ENCODE measurements at places on chromosomes 7 and 10.

DNA sequence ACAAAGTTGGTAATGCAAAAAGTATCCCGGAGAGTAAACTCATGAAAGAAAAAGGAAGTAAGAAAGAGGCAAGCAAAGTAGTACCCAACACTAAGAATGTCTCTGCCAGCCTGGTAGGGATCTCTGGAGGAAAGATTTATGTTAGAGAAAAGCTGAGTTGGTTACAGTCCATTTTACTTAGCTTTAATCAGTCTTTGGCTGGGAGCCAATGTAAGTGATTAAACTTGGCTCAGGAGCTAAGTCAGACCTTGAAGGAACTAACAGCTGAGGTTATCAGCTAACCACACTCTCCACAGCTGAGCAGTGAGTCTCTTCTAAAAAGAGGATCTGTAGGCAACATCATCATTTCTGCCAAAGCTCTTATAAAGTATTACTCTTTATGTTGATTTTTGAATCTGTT lies 148.0 kb downstream of the ANKRD7 start:
- DNase-seq = peak; percentile 54

DNA sequence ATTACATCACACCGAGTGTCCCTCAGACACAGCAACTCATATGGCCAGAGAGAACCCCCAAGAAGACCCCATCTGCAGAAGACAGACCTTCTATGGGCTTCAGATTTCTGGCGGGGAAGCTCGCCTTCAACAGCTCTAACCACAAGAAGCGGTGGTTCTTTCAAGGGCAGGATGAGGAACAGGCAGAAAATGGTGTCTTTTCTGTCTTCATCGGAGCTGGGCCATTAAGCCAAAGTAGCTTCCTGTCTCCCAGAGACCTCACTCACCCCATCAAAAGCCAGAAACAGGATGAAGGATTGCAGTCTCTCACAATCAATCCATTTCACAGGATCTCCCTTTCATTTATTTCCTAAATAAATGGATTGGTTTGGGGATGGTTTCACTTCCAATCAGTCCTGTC lies 149.1 kb downstream of the HERPUD2 start:
- DNase-seq = no peak

DNA sequence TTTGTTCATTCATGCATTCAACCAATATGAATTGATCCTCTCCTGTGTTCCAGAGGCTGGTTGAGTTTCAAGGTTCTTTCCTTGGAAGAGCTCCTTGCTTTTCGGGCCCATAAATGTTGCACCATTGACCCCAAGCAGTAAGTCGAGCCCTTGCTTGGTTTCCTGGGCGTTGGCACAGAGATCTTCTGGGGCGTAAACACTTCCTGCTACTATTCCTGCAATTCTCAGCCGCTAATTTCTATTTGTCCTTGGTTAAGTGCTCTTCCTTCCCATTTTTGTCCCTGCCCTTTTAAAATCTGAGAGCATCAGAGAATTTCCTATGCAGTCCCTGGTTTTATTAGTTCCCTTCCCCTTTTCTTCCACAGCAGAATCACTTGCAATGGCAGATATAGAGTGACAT lies 44.1 kb upstream of the ADRB1 start:
- no peak for DNase-seq

GRCh38 chr10:4129866-4130477 lies 345.0 kb upstream of the KLF6 start:
- DNase-seq = no peak

DNA sequence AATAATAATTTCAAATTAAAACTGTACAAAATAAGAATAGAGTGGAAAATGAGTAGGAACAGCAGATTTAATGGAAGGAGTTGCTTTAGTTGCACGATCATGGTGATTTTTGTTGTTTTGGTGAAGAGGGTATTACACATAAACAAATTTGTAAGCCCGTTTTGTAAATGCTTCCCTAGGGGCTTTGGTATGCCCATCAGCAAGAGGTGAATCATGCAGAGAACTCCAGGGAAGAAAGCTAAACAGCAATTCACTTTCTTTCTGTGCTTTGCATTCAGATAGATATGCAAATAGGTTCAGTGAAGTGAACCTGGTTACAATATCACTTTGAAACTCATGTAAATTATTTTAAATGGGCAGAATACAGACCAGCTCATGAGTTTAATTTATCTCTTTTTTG lies 422.2 kb upstream of the MTPN start:
- DNase-seq = no peak

GRCh38 chr7:73815436-73815835 lies 15.4 kb upstream of the CLDN4 start:
- DNase-seq = no peak

DNA sequence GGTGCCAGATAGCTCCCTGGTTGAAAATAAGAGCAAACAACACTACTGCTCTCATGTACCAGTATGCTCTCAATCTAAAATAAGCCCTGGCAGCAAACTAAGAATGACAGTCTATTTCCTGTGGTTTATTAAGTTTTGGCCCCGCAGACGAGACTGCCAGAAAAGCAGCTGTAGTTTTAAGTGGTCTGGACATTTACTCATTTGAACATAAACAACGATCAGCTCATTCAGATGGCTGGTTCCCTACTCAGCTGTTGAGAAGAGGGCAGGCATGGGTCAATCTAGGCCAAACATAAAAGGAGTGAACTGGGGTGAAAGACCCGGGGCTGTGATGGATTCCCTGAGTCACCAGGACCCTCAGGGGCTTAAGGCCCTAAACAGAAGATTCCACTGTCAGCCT lies 4.5 kb downstream of the TRIL start:
- DNase-seq = no peak

DNA sequence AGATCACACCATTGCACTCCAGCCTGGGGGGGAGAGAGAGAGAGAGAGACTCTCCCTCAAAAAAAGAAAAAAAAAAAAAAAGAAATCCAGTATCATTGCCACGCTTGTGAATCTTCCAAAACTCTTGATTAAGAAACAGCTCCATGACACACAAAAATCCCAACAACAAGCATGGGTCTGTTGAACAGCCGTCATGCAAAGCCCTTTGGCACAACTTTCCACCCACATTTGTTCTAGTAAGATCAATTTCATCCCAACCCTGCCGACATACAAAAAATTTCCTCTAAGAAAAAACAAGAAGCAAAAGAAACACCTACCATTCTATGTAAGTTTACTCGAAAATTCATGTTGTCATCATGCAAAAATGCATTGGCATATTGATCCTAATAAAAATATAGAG lies 62.8 kb downstream of the ARMH3 start:
- DNase-seq = no peak

GRCh38 chr10:1706711-1707110 lies 30.6 kb downstream of the ADARB2 start:
- no peak for DNase-seq

GRCh38 chr10:48194830-48195229 lies 79.7 kb downstream of the FRMPD2 start:
- peak; percentile 53 for DNase-seq

- DNase-seq = no peak
These were observed 94.7 kb upstream of the LYZL2 start for GRCh38 chr10:30724296-30724695.

DNA sequence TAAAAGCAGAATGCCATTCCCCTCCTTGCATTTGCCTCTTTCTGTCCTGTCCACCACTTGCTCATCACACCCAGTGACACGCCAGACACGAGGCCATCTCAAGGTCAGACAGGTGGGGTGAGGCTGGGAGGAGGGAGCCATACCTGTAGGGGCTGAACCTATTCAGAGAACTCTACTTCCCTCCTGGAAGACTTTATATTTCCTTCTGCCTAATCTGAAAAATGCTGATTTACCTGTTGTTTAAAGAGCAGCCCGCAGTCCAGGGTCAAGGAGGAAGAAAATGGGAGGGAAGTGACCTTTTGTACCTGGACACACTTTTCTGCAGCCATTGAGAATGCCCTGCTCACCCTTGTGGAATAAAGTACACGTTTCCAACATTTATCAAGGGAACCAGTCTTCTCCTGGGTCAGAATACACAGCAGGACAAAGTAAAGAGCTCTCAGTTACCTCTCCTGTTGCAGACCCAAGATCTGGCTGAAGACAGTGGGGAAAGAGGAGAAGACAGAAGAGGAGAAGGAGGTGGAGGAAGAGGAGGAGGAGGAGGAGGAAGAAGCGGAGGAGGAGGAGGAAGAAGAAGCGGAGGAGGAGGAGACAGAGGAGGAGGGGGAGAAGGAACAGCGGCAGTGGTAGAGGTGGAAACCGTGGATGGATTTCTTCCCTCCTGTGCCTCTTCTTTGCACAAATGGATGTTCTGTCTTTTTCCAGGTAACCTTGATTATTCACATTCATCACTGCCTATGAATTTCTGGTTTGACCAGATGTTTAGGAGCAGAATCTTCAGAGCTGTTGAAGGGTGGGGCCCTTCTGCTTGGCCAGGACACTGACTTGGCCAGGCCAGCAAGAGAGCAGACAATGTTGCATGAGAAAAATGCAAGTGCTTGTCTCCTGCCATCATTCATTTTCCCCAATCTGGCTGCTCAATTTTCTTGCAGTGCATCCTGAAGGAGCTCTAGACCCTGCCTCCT lies 1.2 kb upstream of the BLNK start:
- DNase-seq = no peak

DNA sequence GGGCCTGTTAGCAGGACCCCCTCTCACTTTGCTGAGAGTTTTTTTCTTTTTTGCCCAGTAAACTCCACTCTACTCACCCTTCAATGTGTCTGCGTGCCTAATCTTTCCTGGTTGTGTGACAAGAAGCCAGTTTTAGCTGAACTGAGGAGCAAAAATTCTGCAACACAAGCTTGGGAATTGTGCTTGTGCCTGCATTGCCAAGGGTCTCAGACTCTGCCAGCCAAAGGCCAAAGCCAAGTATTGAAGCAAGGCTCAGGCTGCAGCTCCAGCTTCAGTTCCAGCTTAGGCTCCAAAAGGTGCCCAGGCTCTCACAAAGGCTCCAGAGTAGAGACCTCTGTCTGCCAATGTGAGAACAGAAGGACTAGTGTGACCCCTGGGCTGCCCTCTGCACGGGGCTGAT lies 4.2 kb upstream of the CPA2 start:
- no peak for DNase-seq

GRCh38 chr7:50821457-50822008 lies 38.8 kb upstream of the GRB10 start:
- DNase-seq = peak; percentile 48

GRCh38 chr7:45662018-45662417 lies 87.8 kb downstream of the ADCY1 start:
- no peak for DNase-seq

DNA sequence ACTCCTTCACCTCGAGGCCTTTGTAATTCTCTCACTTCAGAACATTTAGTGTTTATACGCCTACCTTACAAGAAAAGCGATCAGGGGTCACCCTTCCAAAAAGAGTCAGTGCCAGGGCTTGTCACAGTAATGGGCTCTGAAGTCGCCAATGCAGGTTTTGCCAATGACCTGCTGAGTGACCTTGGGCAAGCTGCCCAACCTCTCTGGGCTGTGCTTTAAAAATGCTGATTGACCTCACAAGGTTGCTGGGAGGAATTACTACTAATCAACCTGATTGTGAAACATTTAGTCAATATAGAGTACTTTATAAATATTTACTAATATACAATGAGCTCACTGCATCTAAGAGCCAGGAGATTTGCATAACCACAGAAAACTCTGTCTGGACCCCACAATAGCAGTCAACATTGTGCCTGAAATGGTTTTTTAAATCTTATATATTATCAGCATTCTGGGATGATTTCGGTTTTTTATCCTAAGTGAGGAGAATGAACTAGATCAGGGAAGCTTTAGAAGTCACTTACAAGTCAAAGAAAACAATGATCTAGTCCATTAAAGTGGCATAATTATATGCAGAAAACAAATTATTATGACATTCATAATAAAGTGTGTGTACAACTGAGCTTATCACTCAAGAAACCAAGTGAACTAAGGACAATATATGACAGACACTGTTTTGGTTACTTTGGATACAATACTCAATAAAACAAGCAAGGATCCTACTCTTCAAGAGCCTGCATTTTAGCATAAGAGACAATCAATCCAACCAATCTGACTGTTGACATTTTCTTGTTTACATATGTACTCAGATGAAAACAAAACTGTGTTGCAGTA lies 290.5 kb downstream of the SORCS1 start:
- DNase-seq = no peak

DNA sequence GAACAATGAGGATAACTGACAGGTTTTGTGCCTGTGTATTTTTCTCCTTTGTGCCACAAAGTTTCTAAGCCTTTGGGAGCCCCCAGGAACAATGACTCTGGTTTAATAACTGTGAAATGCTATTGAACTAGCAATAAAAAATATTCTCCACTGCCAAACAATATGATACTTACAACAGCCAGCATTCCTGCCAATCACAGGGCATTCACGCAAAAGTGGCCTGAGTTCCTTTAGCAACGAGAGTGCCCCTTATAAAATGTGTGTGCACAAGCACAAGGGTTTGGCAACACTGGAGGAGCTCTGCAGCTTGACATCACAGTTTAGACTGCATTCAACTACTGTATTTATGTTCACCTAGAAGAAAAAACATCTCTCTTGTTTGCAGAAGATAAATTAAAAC lies 412.9 kb upstream of the NFE2L3 start:
- DNase-seq = no peak
